Activated CD8-positive, alpha-beta memory T cell treated with anti-CD3 and anti-CD28 coated beads for 48 hours (primary cell): ENCODE measurements at places on chromosomes 7 and 10.

DNA sequence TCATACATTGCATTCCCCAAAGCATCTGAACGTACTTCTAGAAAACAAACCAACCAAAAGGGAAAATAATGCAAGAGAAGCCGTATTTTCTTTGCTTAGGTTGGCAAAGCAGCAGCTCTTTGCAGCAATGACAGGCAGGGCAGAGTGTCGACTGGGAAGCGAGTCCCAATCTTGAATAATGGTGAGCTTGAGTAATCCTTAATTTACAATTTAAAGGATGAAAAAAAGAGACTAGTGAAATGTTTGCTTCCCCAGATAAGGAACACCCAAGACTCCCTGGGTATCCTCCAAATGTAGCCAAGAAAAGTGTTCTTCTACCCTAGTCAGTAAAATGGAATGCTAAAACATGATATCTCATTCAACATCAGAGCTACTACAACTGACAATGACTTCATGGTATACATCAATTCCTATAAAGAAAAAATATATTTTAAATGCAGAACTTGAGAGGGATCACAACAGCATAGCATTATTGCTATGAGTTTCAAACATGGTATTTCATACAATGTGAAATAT is 32.0 kb downstream of the GPAM start:
- DNase-seq = no peak

DNA sequence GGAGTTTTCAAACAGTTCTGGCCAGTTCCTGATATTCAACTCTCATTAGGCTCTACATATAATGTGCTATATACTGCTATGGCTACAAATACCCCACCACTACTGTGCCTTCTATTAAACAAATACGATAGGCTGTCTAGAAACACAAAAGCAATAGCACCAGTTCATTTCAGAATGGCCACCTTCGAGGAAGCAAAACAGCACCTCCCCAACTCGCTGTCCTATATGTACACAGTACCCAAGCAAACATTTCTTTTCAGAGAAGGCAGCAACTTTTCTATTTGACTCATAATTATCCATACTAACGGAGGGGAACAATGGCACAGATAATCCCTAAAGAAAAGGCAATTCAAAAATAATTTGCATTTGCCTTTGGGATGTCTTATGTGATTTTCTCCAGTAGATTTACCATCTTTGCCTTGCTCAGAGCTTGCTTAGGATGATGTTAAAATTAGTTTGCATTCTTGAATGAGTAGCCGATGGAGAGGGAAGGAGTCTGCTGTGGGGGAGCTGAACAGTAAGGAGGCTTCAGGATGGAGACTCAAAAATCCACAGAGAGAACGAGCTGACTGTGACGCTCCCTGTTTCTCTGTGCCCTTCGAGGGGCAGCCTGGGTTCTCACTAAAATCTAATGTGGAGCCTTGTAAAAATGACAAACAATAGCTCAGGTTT is 218.7 kb downstream of the FANK1 start:
- DNase-seq = no peak

DNA sequence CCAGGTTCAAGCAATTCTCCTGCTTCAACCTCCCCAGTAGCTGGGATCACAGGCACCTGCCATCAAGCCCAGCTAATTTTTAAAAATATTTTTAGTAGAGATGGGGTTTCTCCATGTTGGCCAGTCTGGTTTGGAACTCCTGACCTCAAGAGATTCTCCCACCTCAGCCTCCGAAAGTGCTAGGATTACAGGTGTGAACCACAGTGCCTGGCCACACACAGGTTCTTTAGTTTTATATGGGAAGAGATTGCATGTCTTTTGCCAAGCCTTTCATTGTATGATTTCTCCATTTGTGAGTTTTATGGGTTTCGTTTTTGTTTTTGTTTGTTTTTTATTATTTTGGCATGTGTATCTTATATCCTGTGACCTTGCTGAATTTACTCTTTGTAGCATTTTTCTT is 40.9 kb downstream of the C1GALT1 start:
- no peak for DNase-seq

- no peak for DNase-seq
These were observed 39.9 kb upstream of the EBF3 start for GRCh38 chr10:130003787-130004613.

DNA sequence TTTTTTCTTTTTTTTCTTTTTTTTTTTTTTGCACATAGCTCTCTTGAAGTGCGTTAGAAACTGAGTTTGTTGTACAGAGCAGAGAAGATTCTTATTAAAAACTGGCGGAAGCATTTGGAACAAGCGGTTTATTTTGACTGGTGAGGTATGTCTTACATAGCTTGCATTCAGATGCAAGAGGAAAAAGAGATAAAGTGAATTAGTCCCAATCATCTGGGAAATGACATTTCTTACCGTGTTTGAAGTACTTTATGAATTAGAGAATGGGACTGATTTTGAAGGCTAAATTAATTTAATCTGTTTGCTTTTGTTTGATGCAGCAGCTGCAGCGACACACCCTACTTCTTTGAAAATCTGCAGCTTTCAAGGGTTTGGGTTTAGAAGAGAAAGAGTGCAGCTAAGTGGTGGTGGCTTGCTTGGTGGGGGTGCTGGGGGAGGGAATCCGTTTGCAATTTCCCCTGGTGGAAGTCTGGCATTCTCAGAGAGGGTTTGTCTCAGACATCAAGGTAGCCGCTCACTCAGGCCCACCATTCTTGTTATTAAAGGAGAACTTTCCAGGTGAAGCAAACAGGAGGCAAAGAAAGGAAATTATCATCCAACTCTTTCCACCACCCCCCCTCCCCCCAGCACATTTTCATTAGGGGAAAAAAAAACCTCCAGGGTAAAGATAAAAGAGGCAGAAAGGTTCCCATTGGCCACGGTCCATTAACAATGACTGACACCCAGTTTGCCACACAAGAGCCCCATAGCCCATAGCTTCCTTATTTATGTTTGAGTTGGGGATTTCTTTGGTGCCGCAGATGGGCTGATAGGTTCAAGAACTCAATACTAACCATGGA is 231.7 kb downstream of the SKIDA1 start:
- DNase-seq = no peak

DNA sequence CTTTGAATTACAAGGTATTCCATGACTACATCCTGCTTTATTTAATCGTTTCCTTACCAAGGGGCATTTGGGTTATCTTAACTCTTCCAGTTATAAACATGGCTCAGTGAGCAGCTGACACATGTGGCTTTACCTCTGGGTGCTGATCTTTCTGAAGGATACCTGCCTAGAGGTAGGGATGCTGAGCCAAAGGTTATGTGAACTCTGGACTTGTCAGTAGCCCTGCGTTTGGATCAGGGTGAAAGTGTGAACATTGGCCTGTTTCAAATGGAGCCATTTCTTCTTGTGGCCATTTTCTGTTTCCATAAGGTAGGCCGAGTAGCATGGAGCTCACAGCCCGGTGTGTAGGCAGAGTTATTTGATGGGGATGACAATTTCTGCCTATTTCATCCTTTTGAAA is 29.2 kb downstream of the SNX10 start:
- DNase-seq = no peak

GRCh38 chr10:7272008-7272407 is 138.8 kb downstream of the SFMBT2 start:
- DNase-seq = no peak

DNA sequence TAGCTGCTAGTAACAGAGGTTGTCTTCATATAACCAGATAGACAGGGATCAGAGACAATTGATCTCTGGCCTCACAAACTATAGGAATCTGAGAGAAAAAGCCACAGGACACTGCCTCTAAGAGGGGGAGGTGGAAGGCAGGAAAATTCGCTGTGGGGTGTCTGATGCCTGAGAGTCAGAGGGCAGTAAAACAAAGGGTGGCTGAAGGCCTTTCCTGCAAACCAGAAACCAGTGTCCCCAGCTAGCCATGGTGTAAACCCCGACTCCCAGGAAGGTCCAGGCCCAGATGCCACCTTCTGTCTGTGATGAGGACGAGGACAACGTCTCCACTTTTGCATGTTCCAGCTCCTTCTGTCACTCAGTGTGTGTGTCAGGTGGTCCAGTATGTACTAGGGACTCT is 215.1 kb downstream of the ADARB2 start:
- no peak for DNase-seq

GRCh38 chr7:148561099-148561498 is 29.5 kb upstream of the C7orf33 start:
- no peak for DNase-seq

GRCh38 chr10:101029520-101030295 is 1.2 kb downstream of the PDZD7 start:
- no peak for DNase-seq

DNA sequence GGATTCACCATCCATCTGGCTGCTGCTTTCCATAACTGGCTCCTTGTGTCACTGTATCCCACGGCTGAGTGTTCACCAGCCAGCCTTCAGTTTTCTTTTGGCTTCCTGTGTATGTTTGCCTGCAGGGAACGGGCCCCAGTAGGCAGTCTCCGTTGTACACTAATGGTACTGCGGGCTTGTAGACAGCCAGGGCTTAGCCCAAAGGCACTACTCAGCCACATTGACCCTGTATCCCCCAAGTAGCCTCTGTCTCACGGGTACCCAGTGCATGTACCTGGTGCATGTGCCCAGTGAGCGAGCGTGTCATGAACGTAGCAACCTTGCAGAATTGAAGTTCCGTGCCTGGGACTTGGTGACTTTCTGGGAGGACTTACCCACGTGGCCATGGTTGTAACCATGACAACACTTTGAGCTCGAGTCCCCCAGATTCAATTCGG is 6.1 kb downstream of the PFKFB3 start:
- no peak for DNase-seq

DNA sequence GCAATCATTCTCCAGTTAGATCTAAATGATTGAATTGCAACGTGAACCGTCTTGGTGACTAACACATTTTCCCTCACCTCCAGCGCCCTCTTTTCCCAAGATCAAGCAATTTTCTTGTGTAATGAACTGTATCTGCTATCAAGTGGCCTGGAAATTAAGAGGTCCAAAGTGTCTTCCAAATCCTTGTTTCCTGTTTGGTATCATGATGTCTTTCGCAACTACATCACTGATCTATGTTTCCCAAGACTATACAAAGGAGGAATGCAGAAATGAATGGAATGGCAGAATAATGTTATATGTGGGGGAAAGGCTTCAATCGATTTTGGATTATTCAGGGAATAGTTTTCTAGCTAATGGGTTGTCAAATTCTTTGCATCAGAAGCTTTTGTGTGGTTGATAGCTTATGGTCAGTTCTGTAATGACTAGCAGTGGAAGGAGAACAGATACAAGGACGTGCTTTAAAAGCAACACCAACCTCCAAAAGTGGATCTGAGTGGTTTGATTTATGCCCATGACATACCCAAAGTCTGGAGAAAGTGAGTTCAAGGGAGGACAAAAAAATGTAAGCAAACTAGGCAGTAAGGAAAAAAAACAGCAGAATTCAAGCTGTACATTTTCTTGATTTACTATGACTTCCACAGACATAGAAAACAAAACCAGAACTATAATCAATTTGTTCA is 14.6 kb upstream of the ZEB1 start:
- DNase-seq = no peak

DNA sequence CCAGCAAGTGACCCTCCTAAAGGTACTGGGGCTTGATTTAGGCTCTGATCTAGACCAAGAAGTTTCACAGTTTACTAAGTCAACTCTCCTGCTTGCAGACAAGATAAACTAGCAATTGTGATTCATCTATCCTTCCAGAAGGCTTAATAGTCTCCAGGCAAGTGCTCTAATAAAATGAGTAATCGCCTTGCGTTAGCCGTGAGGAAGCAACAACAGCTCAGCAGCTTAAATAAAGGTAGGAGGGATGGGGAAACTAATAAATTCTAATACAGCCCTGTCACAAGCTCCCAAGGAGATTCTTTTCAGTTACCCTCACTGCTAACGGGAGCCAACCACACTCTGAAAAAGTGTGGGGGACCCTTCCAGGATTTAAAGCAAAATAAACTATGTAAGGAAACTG is 48.4 kb downstream of the FRMD4A start:
- no peak for DNase-seq

- no peak for DNase-seq
These were observed 526 bp downstream of the SFRP5 start for GRCh38 chr10:97771055-97771891.

GRCh38 chr7:387132-388022 is 97.4 kb downstream of the FOXL3 start:
- no peak for DNase-seq

DNA sequence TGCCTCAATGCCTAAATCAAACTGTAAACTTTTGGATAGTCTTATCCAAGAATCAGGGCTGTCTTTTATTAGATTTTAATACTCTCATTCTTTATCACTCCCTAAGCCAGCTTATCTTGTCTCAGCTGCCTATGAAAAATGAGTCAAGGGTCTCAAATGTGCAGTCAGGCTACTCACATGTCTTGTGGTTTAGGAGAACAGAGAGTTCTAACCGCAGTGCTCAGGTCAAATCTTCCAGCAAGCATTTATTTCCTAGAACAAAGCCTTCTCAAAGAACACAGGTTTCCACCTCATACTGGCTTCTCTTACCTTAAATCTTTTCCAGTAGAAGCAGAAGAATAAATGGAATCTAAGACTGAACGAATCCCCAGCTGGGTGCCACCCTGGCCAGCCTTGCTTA is 23.5 kb downstream of the HTR5A start:
- DNase-seq = no peak

DNA sequence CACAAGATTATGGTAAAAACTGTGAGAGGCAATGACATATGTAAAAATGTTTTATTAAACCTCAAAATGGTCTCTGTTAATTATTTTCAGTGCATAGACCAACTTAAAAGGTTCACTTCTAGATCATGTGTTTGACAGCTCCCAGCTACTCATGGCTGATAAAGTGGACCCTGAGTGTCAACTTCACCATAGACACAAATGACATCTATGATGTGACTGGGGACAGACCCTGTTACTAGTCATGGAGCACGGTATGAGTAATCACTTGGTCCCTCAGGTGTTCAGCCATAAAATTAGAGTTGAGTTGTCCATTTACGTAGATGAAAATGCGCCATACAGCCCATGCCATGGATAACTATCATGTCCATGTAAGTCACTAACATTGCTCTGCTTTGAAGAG is 199.8 kb downstream of the ZNF365 start:
- DNase-seq = no peak

DNA sequence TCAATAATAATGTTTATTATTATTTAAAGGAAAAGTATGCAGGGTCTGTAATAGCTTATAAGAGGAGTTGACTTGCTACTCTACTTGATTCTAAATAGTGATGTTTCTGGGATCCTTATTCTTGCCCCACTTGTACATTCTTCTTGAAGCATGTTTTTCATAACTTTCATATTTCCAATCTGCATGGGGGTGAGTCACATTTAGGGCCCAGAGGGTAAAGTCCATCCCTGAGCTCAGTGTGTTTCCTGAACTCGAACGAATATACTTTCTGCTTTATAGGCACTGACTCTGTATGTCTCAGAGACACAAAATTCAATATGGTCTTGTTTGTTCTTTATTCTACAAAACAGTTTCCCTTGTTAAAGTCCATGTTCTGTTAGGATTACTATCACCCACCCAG is 61.0 kb upstream of the SMIM30 start:
- DNase-seq = no peak

DNA sequence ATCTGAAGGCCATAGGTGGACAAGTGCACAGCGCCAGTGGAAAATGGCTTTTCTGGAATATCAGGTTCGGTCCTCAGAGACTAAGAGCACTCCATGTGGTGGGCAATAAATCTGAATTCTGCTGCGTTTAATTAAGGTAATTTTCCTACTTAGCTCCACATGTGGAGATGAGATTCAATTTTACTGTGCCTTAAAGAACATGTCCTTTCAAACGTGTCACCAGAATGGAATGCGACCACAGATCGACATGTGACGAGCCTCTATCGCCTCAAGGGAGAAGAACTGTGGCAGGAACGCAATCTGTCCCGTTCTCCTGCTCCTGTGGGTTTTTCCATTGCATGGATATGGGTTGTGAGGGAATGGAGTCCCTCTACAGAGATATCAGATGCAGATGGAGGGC is 205.3 kb upstream of the ZNF32 start:
- DNase-seq = no peak

- DNase-seq = no peak
These were observed 18.3 kb downstream of the VWDE start for GRCh38 chr7:12385364-12385786.
